ENCODE measurements at places on chromosomes 1 and 21. TPM values are rescaled to one million over a fixed set of nuclear protein-coding genes. Genes with fewer than 3 reads are reported as not detected.

DEPDC1 gene
- 9.8 TPM for polyA plus RNA-seq

DNA sequence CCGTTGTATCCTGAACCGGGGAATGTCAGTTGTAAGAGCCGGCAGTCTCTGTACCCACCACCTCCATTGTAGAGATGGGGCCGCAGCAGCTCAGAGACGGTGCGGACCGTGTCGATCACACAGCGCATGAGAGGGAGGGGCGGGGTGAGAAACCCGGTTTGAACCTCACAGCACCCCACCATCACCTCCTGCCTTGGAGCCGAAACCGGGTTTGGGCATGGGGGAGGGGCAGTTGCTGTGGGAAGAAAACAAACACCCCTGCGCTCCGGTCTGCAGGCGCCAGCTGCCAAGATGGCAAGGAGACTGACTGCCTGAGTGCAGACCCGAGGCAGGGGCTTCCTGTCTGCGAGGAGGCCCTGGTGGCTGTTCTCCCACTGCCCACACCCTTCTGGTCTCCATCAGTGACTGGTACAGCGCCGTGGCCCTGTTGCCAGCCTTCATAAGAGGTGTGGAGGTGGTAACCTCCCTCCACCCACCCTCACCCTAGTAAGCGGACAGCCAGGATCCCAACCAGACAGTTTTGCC lies 69.2 kb upstream of the SSBP3 start:
- no peak for DNase-seq

GRCh38 chr1:94772230-94772641 lies 47.9 kb upstream of the SLC44A3 start:
- DNase-seq, result no peak

DNA sequence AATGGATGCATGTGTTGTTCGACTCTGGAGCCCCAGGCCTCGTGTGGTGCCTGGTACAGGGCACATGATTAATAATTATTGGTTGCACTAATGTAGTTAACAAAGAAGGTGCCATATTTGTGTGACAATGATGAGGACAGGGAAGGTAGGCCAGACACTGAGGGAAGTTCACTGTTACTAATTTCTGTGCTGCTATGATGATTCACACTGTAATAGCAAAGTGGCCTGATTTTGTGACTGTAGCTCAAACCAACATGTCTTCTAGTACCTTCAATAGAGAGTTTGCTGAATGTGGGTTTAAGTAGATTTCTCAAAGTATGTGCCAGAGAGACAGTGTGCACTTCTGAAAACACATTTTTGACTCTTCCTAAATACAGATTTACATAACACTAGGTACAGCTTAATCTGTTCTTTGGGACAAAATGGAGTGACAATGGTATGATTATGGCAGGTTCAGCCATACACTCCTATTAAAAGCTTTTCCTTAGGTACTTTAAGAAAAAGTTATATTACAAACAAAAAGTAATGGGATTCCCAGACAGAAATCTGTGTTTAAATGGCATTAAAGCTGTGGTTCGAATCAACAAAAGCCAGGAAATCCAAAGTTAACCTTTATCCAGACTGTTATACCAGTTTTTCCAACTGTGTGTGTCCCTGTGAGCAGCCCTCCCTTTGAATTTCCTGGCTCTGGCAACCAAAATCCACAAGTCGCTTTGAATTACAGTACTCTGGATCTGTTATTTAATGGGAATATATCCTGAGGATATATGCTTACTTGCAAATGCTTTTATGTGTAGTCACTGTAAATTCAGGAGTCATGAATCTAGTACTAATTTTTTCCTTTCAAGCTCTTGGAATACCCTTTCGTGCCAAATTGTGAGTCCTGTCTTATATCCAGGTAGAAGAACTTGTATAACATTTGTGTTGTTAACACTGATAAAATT lies 277.1 kb upstream of the SGIP1 start:
- no peak for DNase-seq

DNA sequence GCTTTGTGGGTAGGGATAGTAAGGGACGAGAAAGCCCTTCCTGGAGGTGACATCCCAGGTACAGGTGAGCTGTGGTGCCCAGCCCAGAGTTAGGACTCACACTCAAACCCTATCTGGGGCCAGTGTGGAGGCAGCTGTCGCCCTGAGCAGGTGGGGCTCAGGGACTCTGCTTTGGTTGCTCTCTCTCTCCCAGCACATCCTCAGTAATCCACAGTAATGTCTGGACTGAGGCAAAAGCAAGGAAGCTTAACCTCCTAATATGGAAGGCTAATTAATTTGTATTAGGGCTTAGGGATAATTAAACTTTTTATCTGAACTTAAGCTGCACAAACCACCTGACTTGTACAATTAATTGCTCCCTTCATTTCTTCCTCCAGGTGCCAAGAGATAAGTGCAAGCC lies 38.2 kb downstream of the DDX20 start:
- DNase-seq, result no peak

GRCh38 chr21:44737706-44738354 lies 26.5 kb upstream of the TSPEAR start:
- no peak for DNase-seq
